ENCODE measurements at places on chromosomes 11 and 22. TPM values are rescaled to one million over a fixed set of nuclear protein-coding genes. Genes with fewer than 3 reads are reported as not detected.
A peak's percentile ranks its signal among the peaks of the same experiment; 100 is the strongest.

DNA sequence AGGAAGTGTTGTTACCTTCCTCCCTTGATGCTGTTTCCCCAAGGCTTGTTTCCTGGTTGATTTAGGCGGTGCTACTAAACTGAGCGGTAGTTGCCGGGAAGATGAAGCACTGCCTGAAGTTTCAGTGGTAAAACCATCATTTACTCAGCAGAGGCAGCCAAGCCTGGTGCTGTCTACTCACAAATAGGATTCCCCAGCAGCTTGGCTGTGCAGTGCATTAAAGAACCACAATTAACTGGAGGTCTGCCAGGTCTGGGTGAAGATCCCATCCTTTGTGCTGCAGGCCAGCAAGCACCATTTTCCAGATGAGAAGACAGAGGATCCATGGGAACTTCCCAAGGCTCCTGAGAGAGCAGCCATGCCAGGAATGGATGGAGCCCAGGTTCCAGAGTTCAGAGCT lies 231.9 kb upstream of the E2F8 start:
- no peaks in the 10 kb centered on the region for H3K4me1 ChIP-seq
- H3K27ac ChIP-seq, result no peak overlapping the region
- H3K4me3 ChIP-seq, result no peak overlapping the region
- H3K36me3 ChIP-seq, result no peaks in the 10 kb centered on the region
- no peak for DNase-seq

DNA sequence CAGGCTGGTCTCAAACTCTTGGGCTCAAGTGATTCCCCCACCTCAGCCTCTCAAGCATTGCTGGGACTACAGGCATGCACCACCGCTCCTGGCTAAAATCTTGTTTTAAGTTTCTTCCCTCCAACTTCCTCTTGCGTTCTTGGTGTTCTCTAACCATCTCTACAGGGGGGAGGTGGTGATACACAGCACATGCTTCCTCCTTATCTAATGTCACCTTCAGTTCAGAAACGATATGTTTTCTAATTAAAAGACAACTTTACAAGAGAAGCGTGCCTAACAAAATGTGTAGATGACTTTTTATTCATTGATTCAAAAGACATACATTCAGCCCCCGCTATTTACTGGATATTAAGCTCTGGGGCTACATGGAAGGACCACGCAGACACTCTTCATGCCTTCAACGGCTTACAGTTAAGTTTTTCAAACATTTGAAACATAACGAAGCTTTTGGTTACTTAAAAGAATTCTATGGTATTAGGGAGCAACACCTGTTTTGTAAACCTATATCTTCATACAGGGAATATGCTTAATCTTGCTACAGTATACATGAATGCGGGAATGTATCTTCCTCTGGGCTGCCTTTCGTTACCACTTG lies 933 bp upstream of the DLAT start:
- H3K4me1 ChIP-seq, result no peaks in the 10 kb centered on the region
- peak overlapping the region; percentile 90 for H3K4me3 ChIP-seq
- no peaks in the 10 kb centered on the region for H3K36me3 ChIP-seq

GRCh38 chr11:111162305-111162704 lies 83.2 kb upstream of the POU2AF2 start:
- H3K4me1 ChIP-seq, result no peaks in the 10 kb centered on the region
- no peaks in the 10 kb centered on the region for H3K27me3 ChIP-seq
- no peak for DNase-seq
- H3K36me3 ChIP-seq, result no peaks in the 10 kb centered on the region

Gene SMTNL1
- not detected for total RNA-seq

Data from fibroblast of lung (primary cell).